Memory B cell (primary cell): ENCODE measurements at places on chromosomes 7 and 10.

DNA sequence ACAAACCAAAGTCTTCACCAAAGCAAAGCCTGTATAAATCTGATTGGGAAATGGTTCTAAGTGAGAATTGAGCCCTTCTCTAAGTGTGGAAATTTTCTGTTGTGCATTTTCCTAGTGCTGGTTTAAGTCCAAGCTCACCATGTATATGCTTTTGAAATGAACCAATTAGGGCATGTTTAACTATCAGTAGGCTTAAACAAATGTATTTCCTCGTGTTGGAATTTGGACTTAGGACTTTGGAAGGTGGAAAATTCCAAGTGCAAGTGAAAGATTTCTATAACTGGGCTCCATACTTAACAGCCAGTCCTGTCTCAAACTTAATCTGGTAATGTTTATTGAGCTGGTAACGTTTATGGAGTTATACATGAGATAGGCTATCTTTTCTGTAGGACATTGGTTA, 28.5 kb downstream of the CCNY start:
- no peak for DNase-seq

DNA sequence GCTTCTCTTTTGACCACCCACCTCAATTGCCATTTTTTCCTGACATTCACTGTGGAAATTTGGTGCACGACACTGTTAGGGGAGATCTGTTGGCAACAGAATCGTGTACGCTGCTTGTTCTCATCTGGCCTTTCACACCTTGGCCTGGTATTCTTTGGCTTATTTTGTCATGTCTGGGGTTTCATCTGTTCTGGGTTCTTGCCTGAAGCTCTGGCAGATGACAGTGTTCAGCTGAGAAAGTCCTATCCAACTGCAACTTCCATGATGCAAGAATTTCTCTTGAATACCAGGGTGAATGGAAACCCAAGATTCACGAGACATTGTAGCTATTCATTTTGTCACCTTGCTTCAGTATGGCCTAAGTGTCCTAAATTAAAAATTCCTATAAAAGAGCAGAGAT, 82.6 kb upstream of the CELF2 start:
- no peak for DNase-seq

- no peak for DNase-seq
Observed at GRCh38 chr10:77513781-77514331, 123.8 kb downstream of the KCNMA1 start.

- no peak for DNase-seq
Observed at GRCh38 chr7:155865830-155866525, 53.7 kb upstream of the SHH start.

DNA sequence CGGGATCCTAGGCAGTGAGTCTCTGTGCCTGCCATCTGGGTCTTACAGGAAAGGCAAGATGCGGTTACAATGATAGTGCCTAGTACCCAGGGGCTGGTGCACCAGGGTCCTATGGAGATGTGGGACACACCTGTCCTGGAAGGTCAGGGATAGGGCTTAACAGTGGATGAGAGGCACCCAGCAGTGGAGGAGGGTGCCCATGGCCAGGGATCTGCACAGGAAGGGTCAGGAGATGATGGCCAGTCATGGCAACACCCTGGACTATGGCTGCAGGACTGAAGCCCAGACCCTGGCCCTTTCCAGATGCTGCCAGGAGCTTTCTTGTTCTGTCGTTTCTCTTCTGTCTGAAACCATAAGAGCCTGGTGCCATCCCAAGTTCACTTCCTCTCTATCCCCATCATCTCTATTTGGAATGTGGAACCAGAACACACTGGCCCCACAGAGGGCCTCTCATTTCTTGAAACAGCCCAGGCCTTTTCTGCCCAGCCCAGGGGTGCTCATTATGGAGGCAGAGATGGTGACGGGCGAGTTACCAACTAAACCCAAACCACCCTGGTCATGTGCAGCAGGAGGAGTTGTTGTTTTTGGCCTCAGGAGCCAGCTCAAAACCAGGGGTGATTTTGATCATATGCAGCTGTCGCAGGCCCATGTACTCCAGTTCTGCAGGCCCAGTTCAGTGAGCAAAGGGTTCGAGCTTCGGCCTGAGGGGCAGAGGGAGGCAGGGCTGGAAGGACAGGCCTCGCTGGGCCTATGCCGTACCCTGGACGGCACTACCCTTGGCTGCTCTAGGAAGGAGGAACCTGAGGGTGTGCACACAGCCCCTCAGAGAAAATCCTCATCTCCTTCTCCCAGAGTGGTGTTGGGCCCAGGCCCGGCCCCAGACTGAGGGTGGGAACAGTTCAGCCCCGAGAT, 52.6 kb upstream of the GDF10 start:
- no peak for DNase-seq
